Amniotic stem cell (primary cell): ENCODE measurements at places on chromosomes 11 and 22.
A peak's percentile ranks its signal among the peaks of the same experiment; 100 is the strongest.

DNA sequence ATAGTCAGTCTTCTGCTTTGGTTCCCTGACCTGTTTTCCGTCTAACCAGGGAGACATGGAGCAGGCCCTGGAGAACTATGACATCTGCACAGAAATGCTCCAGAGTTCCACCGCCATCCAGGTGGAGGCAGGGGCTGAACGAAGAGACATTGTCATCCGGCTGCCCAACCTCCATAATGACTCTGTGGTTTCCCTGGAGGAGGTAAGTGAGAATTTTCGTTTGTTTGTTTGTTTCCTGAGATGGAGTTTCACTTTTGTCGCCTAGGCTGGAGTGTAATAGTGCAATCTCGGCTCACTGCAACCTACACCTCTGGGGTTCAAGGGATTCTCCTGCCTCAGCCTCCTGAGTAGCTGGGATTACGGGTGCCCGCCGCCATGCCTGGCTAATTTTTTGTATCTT is 52.9 kb downstream of the CABIN1 start:
- DNase-seq, result no peak

GRCh38 chr22:31650391-31650790 is 11.6 kb downstream of the PISD start:
- no peak for DNase-seq

DNA sequence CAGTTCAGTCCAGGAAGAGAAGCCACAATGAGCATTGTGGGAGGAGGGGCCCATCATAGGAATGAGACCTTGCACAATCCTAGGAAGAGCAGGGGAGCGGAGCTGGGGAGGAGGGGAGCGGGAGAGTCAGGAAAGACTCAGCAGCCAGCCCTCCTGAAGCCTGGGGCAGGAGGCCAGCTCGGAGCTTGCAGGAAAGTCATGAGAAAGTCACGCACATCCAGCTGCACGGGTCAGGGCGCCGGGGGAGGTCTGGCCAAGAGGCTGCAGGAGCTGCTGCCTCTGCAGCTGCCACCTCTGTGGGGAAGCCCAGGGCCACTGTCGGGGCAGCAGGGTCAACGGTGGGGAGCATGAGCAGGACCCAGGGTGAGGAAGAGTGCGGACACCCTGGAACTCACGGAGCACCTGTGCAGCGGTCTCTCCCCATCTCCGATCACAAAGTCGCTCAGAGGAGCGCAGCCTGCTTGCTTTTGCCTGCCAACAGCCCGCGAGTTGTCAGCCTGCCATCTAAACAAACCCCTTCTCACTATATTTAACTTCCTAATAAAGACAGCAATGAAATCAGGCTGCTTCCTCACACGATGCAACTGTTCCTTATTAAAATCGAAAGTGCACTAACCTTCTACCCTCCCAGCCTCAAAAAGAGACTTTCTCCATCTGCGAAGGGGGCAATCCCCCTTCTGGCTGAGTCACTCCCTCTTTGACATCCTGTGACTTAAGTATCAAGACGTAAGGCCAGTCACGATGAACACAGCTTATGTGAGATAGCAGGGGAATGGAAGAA is 52.9 kb upstream of the RTL6 start:
- no peak for DNase-seq

DNA sequence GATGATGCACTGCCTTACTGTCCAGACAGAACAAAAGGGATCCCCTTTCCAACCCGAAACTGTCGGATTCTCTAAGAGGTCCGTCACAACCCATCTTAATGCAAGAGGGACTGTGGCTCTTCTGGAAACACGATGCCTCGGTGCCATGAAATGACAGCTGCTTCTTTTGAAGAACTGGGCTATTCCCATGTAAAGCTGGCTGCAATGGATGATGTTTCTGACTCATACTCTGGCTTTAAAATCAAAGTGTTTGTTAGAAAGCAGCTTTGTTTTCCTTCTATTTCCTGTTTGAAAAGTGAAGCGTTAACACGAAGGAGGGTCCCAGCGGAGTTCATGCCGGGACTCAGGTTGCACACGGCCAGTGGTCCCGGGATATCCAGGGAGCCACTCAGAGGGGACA is 3.1 kb downstream of the TP53AIP1 start:
- no peak for DNase-seq

DNA sequence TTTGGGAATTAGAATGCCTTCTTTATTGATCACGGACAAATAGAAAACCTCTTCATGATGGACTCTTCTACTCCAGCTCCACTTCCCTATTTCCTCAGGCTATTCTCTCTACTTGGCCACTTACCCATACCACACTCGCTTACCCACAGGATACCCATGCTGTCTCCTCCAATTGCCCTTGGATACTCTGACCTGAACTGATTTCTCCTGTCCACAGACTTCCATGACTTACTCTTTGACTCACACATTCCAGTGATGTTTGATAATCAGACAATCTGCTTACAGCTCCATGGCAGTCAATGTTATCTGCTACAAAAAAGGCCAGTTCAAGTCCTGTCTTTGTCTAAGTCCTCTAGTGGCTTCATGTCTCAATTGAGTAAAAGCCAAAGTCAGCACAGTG is 292.0 kb upstream of the CTSC start:
- no peak for DNase-seq

DNA sequence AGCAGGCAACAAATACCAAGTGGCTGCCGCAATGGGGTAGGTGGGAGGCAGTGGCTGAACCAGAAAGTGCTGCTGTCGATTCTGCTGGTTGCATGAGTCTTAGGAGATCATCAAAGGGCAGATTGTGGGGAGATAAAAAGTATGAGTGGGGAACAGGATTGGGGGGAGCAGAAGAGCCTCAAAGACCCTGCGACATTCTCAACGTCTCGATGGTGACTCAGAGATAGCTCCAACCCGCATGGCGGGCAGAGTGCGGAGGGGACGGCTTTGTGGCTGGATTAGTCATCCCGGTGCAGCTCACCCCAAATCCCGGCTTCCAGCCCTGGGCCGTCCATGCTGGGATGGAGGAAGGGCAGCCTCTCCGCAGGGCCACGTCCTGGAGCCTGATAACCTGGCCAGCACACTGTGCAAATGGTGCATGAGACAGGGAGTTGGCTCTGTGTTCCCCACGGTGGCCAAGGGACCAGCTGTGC is 11.6 kb upstream of the RTN4R start:
- no peak for DNase-seq

GRCh38 chr22:40953471-40953870 is 2.3 kb downstream of the RBX1 start:
- no peak for DNase-seq

GRCh38 chr22:35725521-35725920 is 7.8 kb downstream of the APOL5 start:
- DNase-seq, result no peak

DNA sequence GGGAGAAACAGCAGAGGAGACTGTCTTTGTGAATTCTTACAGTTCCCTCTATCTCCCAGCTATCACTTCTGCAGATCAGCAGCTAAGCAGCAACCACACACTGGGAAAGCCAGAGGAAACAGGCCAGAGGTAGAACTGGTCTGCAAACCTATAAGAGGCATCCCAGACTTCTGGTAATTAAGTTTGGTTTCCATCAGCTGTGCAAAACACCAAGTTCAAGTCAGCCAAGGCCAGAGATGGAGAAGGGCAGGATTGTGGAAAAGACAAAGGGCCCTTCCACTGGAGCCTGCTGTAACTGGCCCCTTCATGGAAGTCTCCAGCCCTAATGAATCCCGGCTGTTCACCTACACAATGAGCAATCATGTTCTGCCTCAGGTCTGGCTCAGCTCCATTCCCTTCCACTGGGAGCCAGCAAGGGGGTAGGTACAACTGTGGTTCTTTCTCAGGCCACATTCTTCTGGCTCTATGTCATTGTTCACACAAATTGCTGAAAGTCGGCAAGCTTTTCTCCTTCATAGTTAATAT is 4.6 kb upstream of the PAMR1 start:
- peak; percentile 53 for DNase-seq

GRCh38 chr22:25645964-25646363 is 81.5 kb downstream of the GRK3 start:
- no peak for DNase-seq

DNA sequence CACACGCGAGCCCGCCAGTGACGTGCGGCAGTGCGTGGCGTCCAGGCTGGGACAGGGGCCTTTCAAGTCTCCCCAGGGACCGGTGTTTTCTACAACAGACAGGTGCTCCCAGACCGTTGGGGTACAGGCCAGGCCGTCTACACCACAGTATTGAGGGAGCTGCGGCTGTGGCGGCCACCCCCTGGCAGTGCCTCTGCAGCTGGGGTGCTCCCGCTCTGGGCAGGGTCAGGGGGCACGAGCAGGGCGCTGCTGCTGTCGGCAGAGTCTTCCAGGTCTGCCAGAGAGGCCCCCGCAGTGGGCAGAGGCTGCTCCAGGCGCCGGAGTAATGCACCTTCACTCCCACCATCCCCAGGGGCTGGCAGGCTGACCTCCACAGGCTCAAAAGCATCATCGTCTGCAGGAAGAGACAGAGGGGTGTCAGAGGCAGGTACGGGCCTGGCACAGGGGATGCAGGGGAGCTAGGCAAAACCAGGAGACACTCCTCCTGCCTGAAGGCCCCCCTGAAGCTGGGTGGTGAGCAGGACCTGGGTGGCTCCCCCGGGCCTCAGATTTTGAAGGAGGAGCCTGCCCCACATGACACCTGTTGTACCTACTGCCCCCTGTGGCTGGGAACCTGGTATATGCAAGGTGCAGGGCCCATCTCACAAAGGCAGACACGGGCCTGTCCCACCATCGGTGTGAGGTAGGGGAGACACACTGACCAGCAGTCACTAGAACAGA is 83.3 kb downstream of the DGCR2 start:
- no peak for DNase-seq

GRCh38 chr11:86575208-86575855 is 97.1 kb downstream of the ME3 start:
- DNase-seq, result no peak

DNA sequence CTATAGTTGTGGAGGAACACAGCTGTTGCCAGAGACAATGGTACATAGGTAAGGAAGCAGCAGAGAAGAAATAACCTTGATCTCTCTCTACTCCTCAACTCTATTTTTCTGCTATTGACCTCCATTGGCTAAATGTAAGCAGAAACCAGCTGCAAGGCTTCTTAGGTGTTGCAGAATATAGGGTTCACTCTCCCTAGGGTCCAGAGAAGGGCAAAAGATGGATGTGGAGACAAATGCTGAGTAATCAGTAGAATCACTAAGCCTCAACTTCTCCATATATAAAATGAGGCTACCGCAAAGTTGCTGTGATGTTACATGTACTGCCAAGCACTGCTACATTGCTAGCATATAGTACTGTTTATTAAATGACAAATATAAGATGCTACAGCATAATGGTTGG is 120.6 kb downstream of the PDE3B start:
- no peak for DNase-seq

GRCh38 chr11:64090806-64091516 is 55.2 kb downstream of the FLRT1 start:
- DNase-seq, result no peak
